ENCODE measurements at places on chromosomes 5 and 9. TPM values are rescaled to one million over a fixed set of nuclear protein-coding genes. Genes with fewer than 3 reads are reported as not detected.

- no peaks in the 10 kb centered on the region for H3K36me3 ChIP-seq
- no peak overlapping the region for H3K27ac ChIP-seq
- DNase-seq: no peak
- no peaks in the 10 kb centered on the region for H3K4me1 ChIP-seq
Observed at GRCh38 chr5:124528838-124529237, 217.6 kb downstream of the ZNF608 start.

Gene ENDOG
- 18.0 TPM for total RNA-seq

- DNase-seq: no peak
- H3K4me1 ChIP-seq: no peaks in the 10 kb centered on the region
- H3K4me3 ChIP-seq: no peak overlapping the region
- H3K27me3 ChIP-seq: no peaks in the 10 kb centered on the region
- no peaks in the 10 kb centered on the region for H3K36me3 ChIP-seq
Observed at GRCh38 chr5:147754372-147755122, 28.0 kb downstream of the JAKMIP2 start.

DNA sequence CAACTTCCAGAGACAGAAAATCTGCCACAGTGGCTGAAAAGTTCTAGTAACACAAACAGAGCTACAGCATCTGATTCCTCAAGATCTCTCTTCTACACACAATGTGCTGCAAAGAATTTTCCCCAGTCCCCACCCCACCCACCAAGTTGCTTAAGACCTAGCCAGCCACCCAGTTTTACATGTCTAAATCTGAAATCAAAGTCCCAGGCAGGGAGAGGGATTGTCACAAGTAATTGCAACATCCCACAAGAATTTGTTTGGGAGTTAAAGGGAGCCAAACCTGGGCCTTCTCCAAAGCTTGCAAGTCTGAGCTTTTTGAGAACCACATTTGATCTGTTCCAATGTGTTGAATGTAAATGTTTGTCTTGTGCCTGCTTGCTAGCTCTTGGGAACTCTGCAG lies 15.5 kb downstream of the IGIP start:
- H3K4me1 ChIP-seq: no peaks in the 10 kb centered on the region
- no peaks in the 10 kb centered on the region for H3K36me3 ChIP-seq
- peaks cover 1% of the 10 kb centered on the region for H3K27me3 ChIP-seq
- no peak for DNase-seq
- H3K4me3 ChIP-seq: no peak overlapping the region

- no peak for DNase-seq
- no peaks in the 10 kb centered on the region for H3K36me3 ChIP-seq
- H3K4me1 ChIP-seq: no peaks in the 10 kb centered on the region
- H3K27ac ChIP-seq: no peak overlapping the region
- no peak overlapping the region for H3K4me3 ChIP-seq
- H3K27me3 ChIP-seq: no peaks in the 10 kb centered on the region
Observed at GRCh38 chr5:123611406-123611709, 99.4 kb downstream of the CSNK1G3 start.

Gene TBCA
- total RNA-seq: 193 TPM
